ENCODE measurements at places on chromosomes 12 and 14. TPM values are rescaled to one million over a fixed set of nuclear protein-coding genes. Genes with fewer than 3 reads are reported as not detected.

The POTEM gene
- total RNA-seq, result not detected

The CD163 gene
- under 0.01 TPM for total RNA-seq

The RIPK3 gene
- 0.56 TPM for total RNA-seq

The NCKAP5L gene
- total RNA-seq, result 11.5 TPM

The KLRG1 gene
- 0.38 TPM for total RNA-seq

The GATC gene
- 18.4 TPM for total RNA-seq

The GNB3 gene
- total RNA-seq, result 1.4 TPM

The TEX52 gene
- not detected for total RNA-seq

The SOX5 gene
- total RNA-seq, result 4.8 TPM

The GALNT9 gene
- 0.19 TPM for total RNA-seq

The NAV3 gene
- total RNA-seq, result 62.1 TPM

The PMCH gene
- not detected for total RNA-seq

The SPTB gene
- under 0.01 TPM for total RNA-seq

The REC8 gene
- total RNA-seq, result 0.77 TPM

The MMP19 gene
- 2.5 TPM for total RNA-seq

The KRT83 gene
- total RNA-seq, result not detected

The CLEC1B gene
- not detected for total RNA-seq

Measured in regular cardiac myocyte (primary cell).